CD14-positive monocyte (primary cell): ENCODE measurements at places on chromosomes 5 and 9.

GRCh38 chr9:38412751-38413150, 11.5 kb downstream of the IGFBPL1 start:
- DNase-seq = no peak

GRCh38 chr9:17330097-17330496, 195.3 kb downstream of the CNTLN start:
- no peak for DNase-seq

DNA sequence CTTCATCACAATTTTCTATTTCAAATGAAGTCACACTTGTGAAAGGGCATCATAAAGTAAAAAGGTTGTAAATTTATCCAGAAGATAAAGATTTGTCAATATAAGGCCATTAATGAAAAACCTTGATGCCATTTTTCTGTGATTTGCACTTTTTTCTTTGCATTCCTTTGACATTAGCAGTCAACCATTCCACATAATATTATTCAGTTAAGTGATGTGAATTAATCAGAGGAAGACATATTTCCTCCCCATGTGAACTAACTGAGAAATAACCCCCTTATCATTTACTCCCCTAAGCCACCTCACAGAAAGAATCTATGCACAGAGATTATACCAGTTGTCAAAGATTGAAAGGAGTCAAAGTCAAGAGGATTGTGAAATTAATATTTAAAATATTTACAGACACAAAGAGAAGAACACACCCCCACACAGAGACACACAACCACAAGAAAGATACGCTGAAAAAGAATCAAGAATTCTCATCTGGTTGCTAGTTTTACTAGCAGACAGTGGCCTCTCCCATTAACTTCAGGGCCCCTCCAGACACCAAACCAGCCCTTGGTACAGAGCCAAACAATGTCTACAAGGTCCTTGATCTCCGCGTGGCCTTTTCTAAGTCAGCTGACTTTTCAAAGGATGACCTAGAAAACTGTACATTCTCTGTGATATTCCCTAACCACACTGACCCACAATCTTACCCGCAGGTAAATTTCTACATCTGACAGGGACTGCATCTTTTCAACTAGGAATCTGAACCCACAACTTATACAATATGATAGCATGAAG, 29.5 kb downstream of the GNAQ start:
- DNase-seq = no peak

- DNase-seq = no peak
Measured at GRCh38 chr9:69593301-69593700, 78.9 kb downstream of the APBA1 start.

DNA sequence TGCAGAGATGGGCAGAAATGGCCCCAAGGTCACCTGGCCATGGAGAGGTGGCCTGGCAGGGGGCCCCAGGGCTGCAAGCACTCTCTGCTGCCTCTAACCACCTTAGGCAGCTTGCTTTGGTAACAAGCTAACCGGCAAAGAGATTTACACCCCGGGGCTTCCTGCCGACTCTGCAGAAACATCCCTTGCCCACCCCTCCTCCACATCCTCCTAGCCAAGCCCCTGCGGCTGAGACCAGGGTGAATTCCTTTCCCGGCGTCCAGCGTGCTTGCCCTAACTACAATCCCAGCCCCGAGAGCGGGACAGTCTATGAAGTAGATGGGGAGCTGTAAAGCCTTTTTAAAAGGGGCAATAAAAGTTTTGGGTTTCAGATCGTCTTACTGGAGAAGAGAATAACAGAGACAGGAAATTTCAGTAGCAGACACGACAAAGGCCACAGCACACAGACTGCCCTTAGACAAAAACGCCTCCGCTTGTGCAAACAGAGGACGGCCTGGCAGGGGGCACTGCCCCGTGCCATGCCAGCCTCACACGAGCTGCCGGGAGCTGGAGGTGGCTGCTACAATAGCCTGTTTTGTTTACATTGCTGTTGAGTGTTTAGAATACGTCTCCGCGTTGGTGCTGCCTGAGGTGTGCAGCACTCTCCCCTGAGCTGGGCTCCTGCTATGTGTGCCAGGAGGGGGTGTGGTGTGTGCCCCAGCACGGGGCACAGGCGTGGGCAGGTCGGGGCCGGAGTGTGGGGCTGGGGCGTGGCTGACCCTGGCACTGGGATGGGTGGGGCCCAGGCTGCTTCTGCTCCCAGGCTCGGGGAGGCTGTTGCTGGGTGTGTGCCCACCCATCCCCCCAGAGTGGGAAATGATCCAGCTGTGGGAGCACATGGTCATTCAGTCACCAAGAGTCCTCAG, 15.3 kb downstream of the MYMK start:
- DNase-seq = no peak

GRCh38 chr5:16690243-16690852, 73.6 kb upstream of the RETREG1 start:
- DNase-seq = no peak

GRCh38 chr5:32155211-32155610, 18.9 kb downstream of the GOLPH3 start:
- DNase-seq = no peak

DNA sequence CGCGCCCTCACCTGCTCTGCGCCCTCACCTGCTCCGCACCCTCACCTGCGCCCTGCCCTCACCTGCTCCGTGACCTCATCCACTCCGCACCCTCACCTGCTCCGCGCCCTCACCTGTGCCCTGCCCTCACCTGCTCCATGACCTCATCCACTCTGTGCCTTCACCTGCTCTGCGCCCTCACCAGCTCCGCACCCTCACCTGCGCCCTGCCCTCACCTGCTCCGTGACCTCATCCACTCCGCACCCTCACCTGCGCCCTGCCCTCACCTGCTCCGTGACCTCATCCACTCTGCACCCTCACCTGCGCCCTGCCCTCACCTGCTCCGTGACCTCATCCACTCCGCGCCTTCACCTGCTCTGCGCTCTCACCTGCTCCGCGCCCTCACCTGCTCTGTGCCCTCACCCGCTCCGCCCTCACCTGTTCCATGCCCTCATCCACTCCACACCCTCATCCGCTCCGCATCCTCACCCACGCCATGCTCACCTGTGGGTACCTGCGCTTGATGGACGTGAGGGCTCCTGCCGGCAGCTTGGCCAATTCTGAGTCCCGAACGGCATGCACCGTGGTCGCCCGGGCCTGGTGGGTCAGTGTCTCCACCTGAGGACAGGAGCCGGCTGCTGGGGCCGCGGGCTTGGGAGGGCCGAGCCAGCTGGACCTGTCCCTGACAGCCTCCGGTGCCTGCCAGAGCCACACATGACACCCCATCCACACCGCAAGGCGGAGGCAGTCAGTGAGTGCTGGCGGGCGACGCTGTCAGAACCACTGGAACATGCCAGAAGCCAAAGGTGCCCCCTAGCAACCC, 35.6 kb upstream of the NSMF start:
- no peak for DNase-seq

GRCh38 chr5:147898875-147899401, 7.4 kb downstream of the C5orf46 start:
- DNase-seq = no peak

- DNase-seq = peak; percentile 18
Measured at GRCh38 chr9:129245276-129245675, 67.2 kb upstream of the IER5L start.

- DNase-seq = no peak
Measured at GRCh38 chr5:74953937-74954720, 87.9 kb upstream of the FAM169A start.

DNA sequence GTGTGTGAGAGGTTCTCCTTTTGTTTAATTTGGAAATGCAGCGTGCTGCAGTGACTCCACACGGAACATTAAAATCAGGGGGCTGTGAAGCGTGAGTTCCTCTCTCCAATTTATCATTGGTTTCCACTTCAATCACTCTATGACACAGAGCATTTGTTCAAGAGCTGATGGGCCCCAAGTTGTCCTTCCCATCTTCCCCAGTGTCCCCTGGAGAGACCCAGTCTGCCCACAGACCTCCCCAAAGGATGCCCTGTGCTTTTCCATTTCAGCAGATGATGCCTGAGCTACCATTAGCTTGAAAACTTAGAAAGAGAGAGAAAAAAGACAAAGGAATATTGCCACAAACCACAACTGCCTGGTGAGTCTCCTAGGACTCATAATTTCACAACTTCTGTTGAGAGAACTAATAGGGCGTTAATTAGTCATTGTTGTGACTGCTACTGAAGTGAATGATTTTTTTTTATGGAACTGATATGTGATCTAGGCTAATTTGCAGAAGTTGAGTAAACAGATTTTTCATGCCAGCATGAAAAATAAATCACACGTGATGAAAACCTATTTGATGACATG, 772.7 kb downstream of the SEMA5A start:
- DNase-seq = no peak

DNA sequence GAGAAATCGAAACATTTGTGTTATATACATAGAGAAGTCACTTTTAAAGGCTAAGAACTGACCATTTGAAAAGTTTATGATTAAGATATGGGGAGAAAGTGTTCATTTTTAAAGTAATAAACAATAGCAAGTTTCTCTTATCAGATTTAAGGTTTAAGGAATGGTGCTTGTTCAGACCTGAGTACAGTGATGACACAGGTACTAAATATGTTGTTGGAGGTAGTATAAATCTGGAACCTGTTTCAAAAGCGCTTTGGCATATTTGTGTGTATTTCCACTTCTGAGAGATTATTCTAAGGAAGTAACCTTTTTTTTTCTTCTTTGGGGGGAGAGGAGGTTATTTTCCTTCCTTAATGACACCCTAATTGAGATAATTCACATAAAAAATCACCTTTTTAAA, 18.4 kb downstream of the CDC42SE2 start:
- no peak for DNase-seq

- no peak for DNase-seq
Measured at GRCh38 chr9:133202145-133202513, 6.9 kb downstream of the OBP2B start.

- DNase-seq = peak; percentile 53
Measured at GRCh38 chr5:14108170-14108996, 34.8 kb upstream of the TRIO start.

- no peak for DNase-seq
Measured at GRCh38 chr5:160626322-160626721, 204.7 kb downstream of the PTTG1 start.

DNA sequence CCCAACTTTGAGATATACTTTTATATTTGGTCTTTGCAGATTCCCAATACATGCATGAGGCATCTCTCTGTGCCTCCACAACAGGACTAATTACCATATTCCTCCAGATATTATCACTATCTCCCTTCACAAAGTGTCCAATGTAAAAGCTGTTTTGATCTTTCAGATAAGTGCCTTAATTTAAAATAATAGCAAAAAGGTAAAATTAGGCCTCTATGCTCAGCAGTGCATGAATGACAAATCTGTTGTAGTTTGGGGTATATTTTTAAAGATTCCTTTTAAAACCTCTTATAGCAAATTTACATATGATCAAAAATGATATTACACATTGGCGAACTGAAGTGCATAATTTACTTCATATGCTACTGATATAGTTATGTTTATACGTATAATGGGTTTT, 369.2 kb upstream of the CCNH start:
- no peak for DNase-seq

DNA sequence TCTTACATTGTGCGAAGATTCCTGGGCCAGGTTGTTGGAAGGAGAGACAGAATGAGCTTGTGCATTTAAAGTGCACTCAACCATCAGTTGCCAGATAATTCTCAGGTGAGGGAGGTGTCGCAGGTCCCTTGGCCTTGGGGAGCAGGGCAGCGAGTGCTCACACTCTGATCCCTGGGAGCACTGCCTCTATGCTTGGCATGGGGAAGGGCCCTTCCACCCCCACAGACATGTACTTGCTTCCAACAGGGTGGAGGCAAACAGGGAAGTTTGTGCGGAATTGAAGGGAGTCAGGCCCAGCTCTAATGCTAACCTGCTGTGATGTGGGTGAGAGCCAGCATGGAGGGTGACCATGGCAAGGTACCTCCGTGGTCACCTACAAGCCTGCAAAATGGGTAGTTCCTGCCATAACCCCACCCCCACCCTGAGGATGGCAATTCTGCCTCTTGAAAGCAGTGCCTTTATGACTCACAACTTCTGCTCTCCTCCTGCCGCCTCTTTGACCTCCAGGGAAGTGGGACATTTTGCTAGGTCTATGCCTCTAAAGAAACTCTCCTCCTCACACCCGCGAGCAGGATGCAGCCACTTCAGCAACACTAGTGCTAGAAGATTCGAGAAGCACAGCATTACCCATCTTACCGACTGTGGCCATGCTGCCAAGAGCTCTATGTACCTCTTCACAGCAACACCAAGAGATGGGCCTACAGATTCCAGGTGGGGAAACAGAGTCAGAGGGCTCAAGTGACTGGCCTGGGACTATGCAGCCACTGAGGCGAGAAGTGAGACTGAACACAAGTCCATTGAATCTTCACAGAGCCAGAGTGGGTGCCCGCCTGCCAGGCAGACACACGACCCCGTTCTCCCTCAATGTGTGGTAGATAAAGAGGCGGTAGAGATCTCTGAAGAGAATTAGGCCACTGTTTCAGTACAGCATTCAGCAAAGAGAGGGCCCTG, 22.1 kb upstream of the SLC25A51 start:
- DNase-seq = no peak

DNA sequence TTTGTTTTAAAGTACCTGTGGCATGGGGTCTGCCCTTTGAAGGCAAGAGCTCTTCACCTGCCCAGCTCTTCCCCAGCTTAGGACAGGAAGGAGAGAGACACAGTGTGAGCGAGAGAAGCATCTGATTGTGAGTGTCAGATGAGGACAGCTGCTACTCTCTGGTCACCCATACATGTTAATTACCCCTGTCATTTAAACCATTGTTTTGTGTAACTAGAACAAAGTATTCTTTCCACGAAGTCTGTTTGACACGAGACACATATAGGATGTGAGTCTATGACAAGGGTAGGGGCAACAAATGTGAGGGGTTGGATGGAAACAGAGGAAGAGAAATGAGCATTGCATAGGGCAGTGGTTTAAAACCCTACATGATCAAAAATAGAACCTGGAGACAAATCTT, 3.0 kb upstream of the CD274 start:
- DNase-seq = no peak

DNA sequence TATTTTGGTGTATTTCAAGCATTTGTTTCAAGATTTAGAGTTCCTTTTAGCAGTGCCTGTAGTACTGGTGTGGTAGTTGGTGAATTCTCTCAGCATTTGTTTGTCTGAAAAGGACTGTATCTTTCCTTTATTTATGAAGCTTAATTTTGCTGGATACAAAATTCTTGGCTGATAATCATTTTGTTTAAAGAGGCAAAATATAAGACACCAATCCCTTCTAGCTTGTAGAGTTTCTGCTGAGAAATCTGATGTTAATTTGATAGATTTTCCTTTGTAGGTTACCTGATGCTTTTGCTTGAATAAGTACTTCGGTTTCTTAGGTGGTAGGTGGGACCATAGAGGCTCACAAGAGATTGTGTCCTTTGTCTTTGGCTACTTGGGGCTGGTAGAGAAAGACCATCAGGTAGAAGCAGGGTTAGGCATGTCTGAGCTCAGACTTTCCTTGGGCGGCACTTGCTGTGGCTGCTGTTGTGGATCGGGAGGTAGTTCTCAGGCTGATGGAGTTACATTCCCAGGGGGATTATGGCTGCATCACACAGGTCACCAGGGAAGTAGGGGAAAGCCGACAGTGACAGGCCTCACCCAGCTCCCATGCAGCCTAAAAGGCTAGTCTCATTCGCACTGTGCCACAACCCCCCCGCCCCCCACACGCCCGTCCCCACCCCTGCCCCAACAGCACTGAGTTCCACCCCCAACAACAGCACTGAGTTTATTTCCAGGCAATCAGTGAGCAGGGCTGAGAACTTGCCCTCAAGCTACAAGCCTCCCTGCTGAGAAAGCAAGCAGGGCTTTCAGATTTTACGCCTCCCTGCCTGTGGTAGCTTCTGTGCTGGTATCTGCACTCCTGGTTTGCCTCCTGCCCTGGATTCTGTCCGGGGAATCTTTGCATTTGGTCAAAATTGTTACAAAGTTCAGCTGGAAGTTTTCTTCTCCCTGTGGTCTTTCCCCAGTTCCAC, 127.1 kb upstream of the GLRA1 start:
- no peak for DNase-seq
